ENCODE measurements at places on chromosomes 6 and 20. TPM values are rescaled to one million over a fixed set of nuclear protein-coding genes. Genes with fewer than 3 reads are reported as not detected.

RHAG gene
- total RNA-seq: not detected

CGA gene
- total RNA-seq: not detected

ARFGEF3 gene
- total RNA-seq: 0.30 TPM

GLP1R gene
- 0.89 TPM for total RNA-seq

GRCh38 chr20:38194971-38195504, 30.0 kb upstream of the TGM2 start:
- DNase-seq: no peak

GRCh38 chr6:142265476-142265875, 36.3 kb upstream of the ADGRG6 start:
- no peak for DNase-seq

- no peak for DNase-seq
Measured at GRCh38 chr6:45946352-45946751, 69.3 kb downstream of the CLIC5 start.

DNA sequence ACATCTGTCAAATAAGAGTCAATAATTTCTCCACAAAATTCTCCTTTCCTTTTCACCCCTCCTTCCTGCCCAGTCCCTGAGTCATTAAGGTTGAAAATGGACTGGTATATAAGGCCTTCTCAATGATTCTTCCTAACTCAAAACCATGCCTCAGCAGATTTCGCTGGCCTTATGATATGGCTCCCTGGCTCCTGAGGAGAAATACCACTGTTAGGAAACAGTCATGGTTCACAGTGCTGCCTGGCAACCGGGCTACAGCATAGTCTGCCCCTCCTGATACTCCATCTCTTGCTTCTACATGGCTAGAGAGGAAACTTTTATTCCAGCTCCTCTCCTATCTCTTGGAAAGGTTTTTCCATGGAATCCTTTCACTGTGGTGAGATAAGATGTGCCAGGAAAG, 4.7 kb downstream of the UBE2J1 start:
- no peak for DNase-seq

GRCh38 chr6:114063956-114064355, 93.0 kb upstream of the HDAC2 start:
- no peak for DNase-seq

- peak; percentile 8 for DNase-seq
Measured at GRCh38 chr20:6940048-6940447, 172.6 kb downstream of the BMP2 start.

DNA sequence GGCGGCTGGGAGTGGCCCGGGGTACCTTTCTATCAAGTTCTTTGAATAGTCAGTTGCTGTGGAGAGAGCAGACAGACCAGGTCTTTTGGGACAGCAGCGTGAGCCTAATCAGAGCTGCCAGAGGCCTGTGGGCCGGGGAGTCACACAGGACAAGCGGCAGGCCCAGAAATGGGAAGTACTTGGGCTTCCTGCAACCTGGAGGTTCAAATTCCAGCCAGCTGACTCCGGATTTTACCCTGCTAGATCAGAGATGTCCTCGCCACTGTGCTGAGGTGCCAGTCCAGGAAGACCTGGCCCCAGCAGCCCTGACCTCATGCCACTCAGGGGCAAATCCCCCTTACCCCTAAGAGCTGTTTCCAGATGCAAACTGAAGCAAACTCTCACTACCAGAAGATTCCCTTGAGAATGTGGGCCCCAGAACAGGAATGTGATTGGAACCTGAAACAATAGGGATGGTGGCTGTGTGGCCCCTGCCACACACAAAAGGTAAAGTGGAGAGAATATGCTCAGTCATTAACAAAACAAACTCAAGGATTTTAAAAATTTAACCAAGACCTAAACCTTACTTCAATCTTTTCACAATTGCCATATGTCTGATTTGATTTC, 9.7 kb downstream of the BEND3 start:
- DNase-seq: no peak

- DNase-seq: no peak
Measured at GRCh38 chr20:22524393-22525015, 59.9 kb downstream of the FOXA2 start.

GRCh38 chr6:156886409-156886808, 109.2 kb downstream of the ARID1B start:
- DNase-seq: no peak

GRCh38 chr6:25488156-25488555, 163.9 kb upstream of the SCGN start:
- no peak for DNase-seq

DNA sequence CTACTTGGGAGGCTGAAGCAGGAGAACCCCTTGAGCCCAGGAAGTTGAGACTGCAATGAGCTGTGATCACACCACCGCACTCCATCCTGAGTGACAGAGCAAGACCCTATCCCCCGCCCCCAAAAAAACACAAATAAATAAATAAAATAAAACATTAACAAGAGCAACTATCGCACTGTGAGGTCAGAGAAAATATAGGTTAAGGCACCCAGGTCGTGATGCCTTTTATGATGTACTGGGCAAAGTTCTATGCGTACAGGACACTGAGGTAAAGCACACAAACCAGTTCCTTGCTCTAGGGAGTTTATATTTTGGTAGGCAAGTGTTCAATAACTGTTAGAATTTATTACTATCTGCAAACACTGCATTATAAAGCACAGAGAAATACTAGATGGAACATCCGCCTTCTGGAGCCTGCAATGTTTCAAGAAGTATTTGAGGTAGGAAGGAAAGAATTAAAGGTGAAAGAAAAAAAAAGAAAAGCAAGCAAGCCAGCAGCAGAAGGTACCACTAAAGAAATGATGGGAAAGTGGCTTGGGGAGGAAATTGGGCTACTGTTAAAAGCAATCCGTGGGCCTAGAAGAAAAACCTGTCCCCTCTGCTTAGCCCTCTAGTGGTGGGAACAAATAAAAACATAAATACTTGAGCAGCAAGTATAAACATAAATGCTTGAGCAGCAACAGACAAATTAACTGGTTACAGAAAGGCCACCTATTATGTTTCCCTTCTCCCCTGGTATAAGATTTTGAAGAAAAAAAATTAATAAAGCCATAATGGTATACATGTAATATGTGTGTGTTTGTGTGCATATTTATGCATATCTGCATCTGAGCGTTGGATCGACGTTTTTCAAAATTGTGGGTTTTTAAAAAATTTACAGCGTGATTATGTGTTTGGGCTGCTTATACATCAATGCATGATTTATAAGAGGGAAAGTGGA, 128.0 kb downstream of the PHACTR1 start:
- no peak for DNase-seq

GRCh38 chr6:5481033-5481432, 219.7 kb downstream of the FARS2 start:
- DNase-seq: no peak

GRCh38 chr6:31732029-31732428, 2.9 kb upstream of the DDAH2 start:
- DNase-seq: no peak

DNA sequence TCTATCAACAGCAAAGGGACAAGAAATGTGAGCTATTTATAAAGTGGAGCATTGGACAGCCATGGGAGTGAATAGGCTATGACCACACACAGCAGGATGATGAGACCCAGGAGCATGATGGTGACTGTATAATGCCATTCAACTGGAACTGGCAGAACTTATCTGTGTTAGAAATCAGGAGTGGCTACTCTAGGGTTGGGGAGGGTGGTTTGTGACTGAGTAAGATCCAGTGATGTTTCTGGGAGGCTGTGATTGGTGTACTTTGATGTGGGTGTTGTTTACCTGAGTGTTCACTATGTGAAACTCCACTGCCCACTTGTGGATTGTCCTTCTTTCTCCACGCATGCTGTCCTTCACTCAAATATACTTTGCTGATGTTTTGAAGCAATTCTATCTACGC, 11.5 kb upstream of the HLA-B start:
- no peak for DNase-seq

DNA sequence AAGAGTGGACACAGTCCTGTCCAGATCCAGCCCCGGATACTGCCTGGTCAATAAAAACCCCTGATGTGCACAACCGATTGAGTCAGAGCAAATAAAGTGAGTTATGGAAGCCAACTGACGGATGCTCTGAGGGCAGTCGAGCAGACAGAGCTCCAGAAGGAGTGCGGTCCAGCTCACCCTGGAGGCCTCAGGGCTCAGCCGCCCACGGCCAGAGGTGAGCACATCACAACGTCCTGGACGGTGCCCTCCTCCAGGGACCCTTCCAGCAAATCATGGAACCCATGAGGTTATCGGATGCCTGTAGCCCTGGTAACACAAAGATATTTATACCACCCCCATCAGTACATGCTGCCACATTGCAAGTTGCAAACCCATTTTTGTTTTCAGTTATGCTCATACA, 44.0 kb upstream of the SMOC2 start:
- no peak for DNase-seq

DNA sequence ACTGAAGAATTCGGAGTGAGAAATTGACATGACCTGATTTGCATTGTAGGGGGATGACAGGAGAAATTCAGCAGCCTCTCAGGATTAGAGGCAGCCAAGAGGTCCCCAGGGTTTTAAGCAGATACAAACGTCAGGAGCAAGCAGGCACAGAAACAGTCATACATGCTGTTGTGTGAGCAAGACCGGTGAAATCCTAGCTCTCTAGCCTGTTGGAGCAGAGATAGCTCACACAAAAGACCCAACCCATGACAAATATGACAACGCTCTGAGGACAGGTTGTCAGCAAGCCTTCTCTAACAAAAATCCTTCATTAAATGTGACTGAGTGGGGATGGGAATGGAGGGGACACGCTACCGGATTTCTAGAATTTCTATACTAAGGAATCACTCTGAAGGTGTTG, 23.0 kb upstream of the AKAP12 start:
- DNase-seq: no peak

DNA sequence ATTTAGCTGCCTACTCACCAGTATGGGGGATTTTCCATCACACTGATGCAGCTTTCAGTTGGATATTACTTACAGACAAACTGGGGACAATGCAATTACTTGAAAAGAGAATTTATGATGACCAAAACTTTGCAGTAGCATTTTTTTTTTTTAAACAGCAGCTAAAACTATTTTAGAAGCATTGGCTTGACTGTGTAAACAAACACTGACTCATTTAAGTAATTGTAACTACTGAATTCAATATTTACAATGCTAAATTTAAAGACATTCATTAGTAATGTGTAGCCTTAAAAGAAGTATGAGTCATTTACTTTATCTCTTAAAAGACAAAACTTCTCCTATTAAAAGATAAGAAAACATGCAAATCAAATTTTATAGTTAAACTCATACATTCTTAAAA, 295.9 kb upstream of the FERMT1 start:
- no peak for DNase-seq

GRCh38 chr20:57212534-57213276, 53.7 kb downstream of the BMP7 start:
- DNase-seq: no peak

- no peak for DNase-seq
Measured at GRCh38 chr6:94894300-94894699, 683.0 kb upstream of the MANEA start.

DNA sequence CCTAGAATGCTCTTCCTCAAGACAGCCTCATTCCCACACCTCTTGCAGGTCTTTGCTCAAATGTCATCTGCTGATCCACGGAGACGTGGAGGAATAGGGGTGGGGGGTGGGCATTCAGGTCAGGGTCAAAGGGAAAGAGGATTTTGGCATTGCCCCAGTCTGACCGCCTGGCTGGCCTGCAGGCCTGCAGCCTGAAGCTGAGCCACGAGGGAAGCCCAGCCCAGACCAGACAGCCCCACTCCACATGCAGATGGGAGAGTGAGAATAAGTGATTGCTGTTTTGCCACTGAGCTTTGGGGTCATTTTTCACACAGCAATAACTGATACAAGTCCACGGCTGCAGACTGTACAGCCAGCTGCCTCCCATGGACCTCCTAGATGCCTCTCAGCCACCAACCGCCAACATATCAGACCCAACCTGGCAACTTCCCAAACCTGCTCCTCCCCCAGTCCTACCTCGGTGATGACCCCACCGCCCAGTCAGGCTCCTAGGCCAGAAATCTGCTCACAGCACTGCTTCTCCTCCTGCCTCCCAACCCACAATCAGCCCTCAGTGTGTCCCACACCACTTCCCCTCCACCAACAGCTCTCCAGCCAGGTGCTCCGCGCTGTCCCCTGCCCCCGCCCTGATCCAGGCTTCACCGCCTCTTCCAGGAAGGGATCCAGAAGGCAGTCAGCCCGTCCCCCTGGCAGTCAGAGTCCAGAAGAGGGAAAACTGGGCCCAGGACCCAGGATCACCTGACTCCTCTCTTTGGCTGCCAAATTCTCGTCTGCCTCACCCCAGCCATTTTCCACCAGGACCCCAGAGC, 14.0 kb downstream of the KIAA1755 start:
- DNase-seq: no peak

DNA sequence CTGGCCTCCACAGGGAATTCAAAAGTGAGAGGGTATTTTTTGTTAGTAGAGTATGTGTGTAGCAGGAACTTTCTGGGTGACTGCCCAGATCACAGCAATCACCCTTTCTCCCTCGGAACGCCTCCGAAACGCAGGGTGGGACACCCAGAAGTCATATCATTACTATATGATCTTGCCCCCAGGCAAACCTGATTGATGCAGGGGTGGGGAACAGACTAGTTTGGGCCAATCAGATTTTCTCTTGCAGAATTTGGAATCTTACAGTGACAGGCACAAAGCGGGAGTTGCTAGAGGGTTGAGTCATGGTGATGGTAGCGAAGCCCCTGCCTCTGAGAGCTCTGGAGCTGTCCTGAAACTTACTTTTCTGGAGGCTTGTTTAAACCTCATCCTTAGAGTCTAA, 16.5 kb upstream of the RPN2 start:
- no peak for DNase-seq

DNA sequence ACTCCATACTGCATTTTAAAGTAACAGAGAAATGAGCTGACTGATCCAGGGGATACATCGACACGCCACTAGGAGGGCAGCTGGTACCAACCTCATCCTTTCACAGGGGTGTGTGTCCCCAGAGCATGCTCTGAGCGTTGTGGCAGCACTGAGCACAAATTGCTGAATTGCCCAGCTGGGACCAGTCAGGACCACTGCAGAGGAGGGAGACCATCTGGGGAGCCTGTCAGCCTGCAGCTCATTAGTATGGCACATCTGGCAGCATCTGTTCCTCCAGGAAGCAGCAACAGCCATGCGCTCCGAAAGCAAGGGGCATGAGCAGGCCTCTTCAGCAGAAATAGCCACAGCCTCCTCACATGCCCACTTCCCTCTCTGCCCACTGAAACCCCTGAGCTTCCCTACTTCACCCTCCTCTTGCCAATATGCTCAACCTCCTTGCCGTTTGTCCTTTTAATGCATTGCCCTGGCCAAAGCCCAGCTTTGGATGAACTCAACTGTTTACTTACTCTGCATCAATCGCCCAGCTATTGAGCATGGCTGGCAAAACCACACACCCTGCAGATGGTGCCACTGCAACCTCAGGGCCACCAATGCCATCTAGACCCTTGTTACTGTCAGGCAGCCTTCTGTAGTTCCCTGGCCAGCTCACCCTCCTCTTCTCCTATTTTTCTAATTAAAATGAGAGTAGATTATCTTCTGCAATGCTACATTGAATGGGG, 77.6 kb upstream of the NEDD9 start:
- DNase-seq: no peak

GRCh38 chr6:144482142-144482541, 197.0 kb downstream of the UTRN start:
- peak; percentile 57 for DNase-seq

- no peak for DNase-seq
Measured at GRCh38 chr6:67200626-67201403, 1434.3 kb upstream of the ADGRB3 start.
